Large intestine (tissue), 12 donors: ENCODE measurements at places on chromosomes 6 and 20. TPM values are rescaled to one million over a fixed set of nuclear protein-coding genes. Genes with fewer than 3 reads are reported as not detected.
A peak's percentile ranks its signal among the peaks of the same experiment; 100 is the strongest.

- no peak for DNase-seq
These were observed 19.3 kb downstream of the HLA-C start for GRCh38 chr6:31252625-31253024.

GRCh38 chr20:50464026-50464724 lies 46.0 kb upstream of the PTPN1 start:
- DNase-seq, result peak; percentile 55

The HLA-DMA gene
- polyA plus RNA-seq, result 25.4 TPM

DNA sequence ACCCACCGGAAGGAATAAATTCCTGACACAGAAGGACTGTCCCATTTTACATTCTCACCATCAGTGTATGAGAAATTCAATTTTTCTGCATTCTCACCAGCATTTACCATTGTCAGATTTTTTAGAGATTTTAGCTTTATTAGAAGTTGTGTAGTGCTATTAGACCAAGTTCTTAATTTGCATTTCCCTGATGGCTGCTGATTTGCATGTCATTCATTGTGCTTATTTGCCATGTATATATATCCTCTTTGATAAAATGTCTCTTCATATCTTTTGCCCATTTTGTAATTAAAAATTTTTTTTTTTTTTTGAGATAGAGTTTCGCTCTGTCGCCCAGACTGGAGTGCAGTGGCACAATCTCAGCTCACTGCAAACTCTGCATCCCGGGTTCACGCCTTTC lies 9.8 kb upstream of the HLA-DRB5 start:
- DNase-seq, result no peak

- no peak for DNase-seq
These were observed 222.6 kb upstream of the HDDC2 start for GRCh38 chr6:125524356-125524755.

The LY6G5C gene
- polyA plus RNA-seq, result 2.6 TPM

DNA sequence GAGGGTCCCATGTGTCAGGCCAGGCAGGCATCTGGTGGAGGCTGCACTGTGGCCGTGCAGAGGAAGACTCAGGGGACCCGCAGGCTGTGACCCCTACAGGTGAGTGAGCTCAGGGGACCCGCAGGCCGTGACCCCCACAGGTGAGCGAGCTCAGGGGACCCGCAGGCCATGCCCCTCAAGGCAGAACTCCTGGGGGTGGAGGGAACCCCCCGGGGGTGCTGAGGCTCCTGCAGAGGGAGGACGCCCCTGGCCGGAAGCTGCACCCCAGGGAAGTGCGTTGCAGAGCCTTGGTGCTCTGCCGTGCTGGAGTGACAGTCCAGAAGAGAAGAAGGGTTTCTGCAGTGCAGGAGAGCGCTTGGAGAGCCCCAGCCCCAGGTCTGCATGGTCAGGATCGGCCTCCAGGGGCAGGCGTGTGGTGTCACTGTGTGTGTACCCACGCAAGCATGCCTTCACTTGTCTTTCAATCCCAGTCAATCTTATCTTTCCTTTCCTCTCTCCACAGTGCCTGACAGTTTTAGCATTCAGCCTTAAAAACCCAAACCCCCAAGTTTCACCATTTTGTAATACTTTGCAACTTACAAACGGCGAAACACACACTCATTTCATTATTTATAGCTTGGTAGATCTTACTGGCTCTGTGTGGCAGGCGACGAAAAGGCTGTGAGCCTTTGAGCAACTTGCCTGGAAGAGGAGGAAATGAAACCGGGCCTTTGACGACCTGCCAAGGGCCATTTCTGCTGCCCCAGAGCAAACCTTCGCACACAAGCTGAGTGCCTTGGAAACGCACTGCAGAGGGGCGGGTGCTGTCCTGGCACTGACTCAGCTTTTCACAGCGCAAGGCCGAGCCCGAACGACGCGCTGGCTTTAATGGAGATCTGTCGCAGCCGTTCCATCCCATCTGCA lies 101.4 kb upstream of the AGPAT4 start:
- no peak for DNase-seq

- DNase-seq, result no peak
These were observed 510.5 kb downstream of the LMBRD1 start for GRCh38 chr6:69286331-69286730.

The PLA2G7 gene
- 1.1 TPM for polyA plus RNA-seq

The MOG gene
- polyA plus RNA-seq, result 0.04 TPM

- no peak for DNase-seq
These were observed 3.1 kb downstream of the PPP1R18 start for GRCh38 chr6:30683183-30683979.

GRCh38 chr6:63904650-63905248 lies 269.1 kb downstream of the PHF3 start:
- peak; percentile 66 for DNase-seq
